ENCODE measurements at places on chromosomes 7 and 10.

DNA sequence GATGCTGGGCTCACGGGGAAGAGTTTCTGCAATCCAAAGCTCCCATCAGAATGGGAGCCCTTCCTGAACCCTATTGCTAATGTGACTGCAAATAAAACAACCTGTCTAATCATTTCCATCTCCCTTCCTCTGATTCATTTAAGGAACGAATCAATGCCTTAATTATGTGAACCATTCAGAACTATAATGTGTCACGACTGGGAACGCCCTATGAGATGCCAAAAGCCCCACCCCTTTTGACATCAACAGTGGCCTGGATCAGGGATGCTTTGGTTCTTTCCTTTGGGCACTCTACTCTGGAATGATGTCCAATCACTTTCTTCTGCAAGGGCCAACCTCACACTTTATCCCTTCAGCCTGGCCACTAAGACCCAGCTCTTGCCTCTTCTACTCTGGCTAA is 195.4 kb upstream of the AOAH start:
- no peak for DNase-seq

- DNase-seq, result no peak
Observed at GRCh38 chr7:151699147-151699927, 177.6 kb downstream of the PRKAG2 start.

- DNase-seq, result peak; percentile 24
Observed at GRCh38 chr10:48649349-48649944, 35.2 kb upstream of the WDFY4 start.

- DNase-seq, result peak; percentile 72
Observed at GRCh38 chr7:99374111-99375064, at the start of gene ARPC1B. Gene ARPC1B, plus strand, starts transcription at chr7:99374730. Its CDS starts 10,985 bp downstream, at chr7:99385715.

DNA sequence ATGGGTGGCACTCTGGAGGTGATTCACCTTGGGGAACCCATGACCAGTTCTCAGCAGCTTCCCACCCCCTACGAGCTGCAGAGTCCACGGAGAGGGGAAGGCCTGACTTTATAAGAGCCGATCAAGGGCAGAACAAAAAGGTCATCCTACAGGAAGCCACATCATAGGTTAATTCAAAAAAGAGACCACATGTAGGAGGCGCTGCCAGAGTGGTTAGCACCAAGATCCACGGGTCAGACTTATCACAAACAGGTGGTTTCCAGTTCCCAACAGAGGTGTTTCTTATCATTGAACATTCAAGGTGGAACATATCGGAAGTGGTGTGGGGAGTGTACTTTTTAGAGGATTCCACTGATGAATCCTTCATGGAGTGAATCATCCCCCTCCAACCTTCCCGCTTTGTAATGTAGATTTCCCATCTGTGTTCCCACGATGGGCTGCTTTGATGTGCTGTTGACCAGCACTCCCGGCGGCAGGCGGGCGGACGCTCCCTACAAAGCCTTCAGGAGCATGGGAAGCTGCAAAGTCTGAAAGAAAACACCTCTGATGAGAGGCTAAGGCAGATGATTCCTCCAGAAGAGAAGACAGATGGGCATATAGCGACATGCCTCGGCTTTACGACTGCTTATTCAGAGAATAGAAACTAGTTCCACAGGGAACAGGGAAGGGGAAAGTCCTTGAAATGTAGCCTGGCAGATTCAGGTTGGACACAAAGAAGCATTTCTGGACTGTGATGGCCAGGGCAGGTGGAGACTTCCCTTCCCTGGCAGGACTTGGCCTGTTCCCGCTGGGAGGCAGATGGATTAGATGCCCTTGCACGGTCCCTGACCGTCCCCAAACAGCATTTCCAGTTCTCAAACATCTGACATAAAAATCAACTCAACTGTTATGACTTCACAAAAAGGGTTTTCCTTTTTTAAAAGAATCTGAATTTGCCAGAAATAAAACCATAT is 66.5 kb downstream of the AFAP1L2 start:
- DNase-seq, result no peak

- peak; percentile 3 for DNase-seq
Observed at GRCh38 chr7:117780832-117781231, 92.4 kb downstream of the CTTNBP2 start.

- no peak for DNase-seq
Observed at GRCh38 chr10:110903280-110904278, 15.4 kb downstream of the BBIP1 start.

GRCh38 chr10:55550236-55550635 is 749.2 kb upstream of the PCDH15 start:
- no peak for DNase-seq

GRCh38 chr10:28710202-28710886 is 33.0 kb downstream of the BAMBI start:
- DNase-seq, result no peak

GRCh38 chr7:128235471-128235870 is 5.6 kb upstream of the LEP start:
- no peak for DNase-seq

DNA sequence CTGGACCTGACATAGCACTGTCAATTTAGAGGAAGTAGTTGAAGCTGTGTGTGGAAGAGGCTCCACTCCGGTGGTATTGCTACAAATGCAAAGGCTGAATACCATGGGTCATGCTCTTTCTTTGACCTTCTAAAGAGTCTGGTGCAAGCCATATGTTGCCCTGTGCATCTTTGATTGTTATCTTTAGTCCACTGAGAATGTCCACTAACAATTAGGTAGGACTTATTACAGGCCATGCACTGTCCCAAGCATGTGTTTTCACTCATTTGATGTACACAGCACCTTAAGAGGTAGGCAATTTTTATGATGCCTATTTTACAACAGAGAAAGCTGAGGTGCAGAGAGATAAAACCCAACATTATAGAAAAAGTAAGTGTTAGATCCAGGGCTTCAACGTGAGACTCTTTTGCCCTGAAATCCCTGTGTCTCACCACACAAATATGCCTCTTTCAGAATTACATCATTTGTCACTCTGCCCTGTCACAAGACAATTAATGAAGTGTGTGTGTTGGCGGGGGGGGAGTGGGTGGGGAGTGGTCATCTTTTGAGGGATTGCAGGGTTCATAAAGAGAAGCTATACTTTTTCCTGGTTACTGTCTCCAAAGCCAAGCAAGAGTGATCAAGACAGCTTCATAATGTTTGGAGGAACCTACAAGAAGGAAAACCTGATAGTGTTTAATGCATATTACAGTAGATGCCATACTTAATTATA is 637.6 kb upstream of the IGFBP3 start:
- DNase-seq, result peak; percentile 55

- no peak for DNase-seq
Observed at GRCh38 chr7:55502124-55502857, 70.0 kb downstream of the VOPP1 start.

- DNase-seq, result peak; percentile 72
Observed at GRCh38 chr7:86926732-86927131, 132.7 kb downstream of the ELAPOR2 start.

DNA sequence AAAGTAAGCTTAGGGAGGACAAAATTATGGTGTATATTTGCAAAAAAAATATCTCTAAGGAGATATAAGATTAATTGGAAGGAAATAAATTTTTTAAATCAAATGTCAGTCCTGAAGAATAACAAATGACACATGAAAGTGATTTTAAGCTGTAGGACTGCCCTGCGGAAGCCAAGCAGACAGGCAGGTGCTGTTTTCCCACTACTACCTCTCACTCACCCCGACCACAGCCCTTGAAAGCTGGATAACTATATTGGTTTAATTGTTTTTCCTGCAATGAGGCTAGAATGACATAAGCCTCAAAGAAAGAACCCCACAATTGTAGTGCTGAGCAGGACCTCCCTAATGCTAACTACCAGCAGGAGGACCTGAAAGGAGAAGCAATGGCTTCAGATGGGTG is 68.6 kb upstream of the VIPR2 start:
- no peak for DNase-seq

DNA sequence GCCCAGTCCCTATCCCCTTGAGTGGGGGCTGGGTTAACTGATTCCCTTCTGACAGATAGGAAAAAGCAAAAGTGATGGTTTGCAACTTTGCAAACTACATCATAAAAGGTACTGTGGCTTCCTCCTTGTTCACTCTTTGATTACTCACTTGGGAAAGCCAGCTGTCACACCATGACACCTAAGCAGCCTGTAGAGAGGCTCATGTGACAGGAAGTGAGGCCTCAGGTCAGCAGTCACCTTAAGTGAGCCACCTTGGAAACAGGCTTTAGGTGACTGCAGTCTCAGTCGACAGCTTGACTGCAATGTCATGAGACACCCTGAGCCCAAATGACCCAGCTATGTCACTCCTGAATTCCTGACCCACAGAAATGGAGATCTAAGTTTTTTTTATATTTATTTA is 4.3 kb upstream of the CHCHD2 start:
- DNase-seq, result no peak

- no peak for DNase-seq
Observed at GRCh38 chr10:89889606-89890005, 188.2 kb downstream of the KIF20B start.

GRCh38 chr10:43361547-43362190 is 9.8 kb upstream of the FXYD4 start:
- no peak for DNase-seq

DNA sequence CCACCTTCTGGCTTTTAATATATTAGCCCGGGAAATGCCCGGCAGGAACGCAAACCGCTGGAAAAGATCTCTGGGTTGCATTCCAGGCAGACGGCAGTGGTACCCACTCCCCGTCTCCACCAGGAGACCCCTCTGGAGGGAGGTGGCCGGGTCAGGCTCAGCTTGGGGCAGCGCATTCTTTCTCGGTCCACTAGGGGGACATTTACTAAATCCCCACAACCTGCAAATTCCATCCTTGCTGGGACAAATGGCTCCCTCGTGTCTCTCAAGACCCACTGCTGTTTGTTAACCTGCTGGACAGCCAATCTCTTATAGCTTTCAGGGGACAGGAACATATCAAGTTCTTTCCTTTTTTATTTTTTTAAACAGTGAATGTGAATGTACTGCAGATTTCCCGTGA is 45.8 kb upstream of the CARD11 start:
- peak; percentile 15 for DNase-seq

DNA sequence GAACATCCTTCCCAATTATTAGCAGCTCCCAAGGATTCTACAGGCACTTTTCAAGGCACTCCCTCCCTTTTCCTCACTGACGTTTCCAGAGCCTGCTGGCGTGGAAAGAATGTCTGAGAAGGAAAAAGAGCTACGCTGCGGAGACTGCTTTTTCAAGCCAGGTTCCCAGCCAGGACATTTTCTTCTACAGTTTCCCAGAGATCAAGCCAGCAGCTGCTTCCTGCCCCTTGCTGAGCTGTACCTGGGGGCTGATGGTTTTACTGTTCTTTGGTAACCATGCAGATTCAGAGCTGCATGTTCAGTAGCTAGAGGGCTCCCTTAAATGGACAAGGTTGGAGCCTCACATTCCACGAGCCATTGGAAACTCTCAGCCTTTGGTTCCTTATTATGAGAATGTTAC is 133.4 kb downstream of the EVX1 start:
- no peak for DNase-seq

DNA sequence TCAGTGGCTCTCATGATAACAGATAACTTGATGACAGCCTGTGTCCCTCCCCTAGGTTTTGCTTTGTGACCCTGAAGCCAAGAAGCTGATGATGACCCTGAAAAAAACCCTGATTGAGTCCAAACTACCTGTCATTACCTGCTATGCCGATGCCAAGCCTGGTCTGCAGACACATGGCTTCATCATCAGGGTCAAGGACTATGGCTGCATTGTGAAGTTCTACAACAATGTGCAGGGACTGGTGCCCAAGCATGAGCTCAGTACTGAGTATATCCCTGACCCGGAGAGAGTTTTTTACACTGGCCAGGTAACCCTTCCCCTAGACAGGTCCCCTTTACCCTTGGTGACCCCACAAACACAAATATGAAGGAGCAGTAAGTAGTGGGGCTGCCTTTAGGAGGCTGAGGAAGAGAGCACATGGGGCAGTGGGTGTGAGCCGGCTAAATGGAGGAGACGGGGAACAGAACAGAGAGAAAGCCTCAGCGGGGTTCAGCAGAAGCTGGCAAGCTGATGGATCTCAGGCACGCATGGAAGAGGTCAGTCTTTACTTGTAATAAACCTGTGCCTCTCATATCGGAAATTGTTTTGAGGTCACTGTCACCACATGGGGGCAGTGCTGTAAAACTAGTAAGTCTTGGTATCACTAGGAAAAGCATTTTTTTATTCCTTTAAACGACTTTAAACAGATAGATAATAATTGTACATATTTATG is 20.2 kb downstream of the PDCD11 start:
- DNase-seq, result peak; percentile 45

- DNase-seq, result peak; percentile 85
Observed at GRCh38 chr10:61750943-61751471, 88.3 kb downstream of the CABCOCO1 start.

DNA sequence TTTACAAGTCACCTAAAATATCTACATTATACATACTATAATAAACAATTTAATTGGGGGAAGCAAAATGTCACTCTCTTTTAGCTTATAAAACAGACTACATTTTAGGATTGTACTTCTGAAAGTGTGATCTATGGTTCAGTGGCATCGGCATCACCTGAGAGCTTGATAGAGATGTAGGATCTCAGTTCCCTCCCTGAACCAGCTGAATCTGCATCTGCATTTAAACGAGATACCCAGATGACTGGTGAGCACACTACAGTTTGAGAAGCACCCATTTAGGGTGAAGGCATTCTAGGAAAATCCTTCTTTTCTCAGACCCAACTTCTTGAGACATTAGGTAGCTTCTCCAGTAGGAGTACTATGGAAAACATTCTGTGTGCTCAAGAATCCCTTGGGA is 21.5 kb upstream of the SDHAF3 start:
- DNase-seq, result no peak

DNA sequence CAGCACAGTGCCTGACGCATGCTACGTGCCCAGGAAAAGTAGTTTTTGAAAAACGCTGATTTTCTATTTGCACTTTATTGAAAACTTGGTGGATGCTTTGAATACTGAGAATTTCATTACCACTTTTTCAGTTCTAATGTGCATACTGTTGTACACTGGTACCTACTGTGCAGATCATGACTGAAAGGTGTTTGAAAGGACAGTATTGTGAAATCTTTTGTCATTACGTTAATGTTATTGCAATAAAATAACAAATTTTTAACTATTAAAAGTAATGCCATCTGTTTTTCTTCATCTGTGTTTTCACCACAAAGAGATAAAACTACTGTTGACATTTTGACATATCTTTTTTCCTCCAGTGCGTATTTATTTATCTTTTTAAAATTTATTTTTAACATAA is 42.1 kb downstream of the CNNM2 start:
- DNase-seq, result no peak

DNA sequence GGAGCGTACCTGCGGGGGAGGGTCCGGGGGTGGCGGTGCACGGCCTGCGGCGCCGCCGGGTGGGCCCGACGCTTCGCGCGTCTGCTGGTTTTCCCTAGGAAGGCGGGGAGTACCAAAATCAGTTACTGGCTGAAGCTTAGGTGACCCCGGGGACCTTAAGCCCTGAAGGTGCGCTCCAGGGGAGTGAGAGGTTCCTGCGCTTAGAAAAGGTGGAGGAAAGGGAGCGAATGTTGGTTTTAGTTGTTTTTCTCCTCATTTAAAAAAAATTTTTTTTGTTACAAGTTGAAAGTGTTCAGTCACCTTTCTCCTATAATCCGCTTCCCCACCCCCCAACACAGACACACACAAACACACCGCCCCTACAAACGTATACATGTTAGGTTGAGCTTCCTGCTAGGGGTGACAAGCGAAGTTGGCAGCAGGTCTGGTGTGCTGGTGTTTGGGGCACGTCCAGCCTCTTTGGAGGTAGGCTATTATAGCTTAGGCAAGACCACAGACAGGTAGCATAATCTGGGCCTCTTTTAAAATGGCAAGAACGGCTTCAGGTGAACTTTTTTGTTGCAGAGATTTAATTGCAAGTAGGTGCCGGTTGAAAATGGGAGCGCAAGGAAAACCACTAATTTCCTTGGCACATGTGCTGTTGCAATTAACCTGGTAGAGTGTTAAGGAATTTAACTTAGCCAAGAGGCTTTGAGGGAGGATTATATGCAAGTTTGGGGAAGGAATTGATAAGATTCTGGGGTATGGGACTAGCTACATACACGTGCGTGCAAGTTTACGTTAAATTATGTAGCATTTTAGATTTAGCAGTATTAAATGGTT is 945 bp downstream of the ADD3 start:
- no peak for DNase-seq

All from HCEC 1CT (cell line).